ENCODE measurements at places on chromosomes 13 and 19.

GRCh38 chr13:42116225-42116624 lies 67.8 kb downstream of the DGKH start:
- DNase-seq = no peak

GRCh38 chr13:26460648-26461047 lies 96.8 kb upstream of the WASF3 start:
- DNase-seq = no peak

DNA sequence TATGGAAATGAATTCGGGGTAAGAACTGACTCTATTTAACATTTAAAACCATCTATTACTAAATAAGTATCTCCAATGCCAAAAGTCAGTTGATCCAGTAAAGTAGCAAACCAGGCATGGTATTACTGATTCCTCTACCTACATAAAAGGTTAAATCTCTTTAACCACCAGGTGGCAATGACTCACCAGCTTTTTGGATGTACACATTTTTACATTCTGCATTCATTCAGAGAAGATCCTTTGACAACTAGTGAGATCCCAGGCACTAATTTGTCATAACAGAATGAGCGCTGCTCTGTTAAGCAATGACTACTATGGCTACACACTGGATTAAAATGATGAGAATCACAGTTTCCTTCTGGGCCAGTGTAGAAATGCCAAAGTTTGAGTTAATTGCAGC lies 329.8 kb upstream of the GPC6 start:
- no peak for DNase-seq

- no peak for DNase-seq
Measured at GRCh38 chr19:33960566-33960965, 163.9 kb downstream of the KCTD15 start.

DNA sequence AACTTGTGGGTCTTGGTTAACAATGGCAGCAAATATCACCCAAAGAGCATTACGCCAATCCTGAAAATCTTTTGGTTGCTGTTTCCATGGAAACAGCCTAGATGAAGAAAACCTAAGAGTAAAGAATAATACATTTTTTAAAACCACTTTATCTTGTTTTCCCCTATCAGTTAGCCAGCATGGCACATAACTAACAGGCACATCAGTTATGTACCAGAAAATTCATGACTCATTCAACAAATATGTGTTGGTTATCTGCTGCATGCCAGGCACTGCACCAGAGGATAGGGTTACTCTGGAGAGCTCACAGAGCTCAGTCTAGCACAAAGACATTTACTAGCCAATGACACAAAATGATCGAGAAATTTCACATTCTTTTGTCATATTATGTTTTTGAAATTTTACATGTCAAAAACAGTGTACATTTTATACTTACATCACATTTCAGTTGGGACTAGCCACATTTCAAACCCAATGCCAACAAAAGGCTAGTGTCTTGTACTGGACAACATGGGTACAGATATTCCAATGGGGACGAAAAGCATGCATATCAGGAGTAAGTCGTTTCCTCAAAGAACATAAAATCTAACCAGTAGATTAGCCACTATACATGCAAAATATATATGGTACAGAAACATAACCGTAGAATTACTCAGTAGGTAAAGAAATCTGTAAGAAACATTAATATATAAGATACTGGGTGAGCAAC lies 20.3 kb downstream of the LNX2 start:
- DNase-seq = no peak

- no peak for DNase-seq
Measured at GRCh38 chr19:38744874-38745273, 600 bp upstream of the CAPN12 start.

DNA sequence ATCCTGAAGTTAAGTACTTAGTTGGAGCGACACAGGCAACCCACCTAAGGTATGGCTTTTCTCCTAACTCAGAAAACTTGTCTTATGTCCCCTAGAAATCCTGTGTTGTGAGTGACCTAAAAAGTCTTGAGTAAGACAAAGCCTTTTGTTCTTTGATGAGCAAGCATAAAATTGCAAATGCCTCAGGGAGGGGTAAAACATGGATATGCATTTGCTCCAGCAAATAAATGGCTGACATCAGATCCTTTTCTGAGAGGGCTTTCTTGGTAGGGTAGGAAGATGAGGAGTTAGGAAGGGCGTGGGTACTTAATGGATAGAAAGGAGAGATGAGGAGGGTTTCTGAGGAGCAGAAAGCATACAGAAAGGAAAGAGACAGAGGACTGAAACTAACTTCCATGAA lies 163.7 kb downstream of the IER2 start:
- DNase-seq = no peak

- no peak for DNase-seq
Measured at GRCh38 chr13:51041710-51042109, 69.4 kb downstream of the C13orf42 start.

- DNase-seq = no peak
Measured at GRCh38 chr19:45560686-45561085, 23.9 kb downstream of the OPA3 start.

DNA sequence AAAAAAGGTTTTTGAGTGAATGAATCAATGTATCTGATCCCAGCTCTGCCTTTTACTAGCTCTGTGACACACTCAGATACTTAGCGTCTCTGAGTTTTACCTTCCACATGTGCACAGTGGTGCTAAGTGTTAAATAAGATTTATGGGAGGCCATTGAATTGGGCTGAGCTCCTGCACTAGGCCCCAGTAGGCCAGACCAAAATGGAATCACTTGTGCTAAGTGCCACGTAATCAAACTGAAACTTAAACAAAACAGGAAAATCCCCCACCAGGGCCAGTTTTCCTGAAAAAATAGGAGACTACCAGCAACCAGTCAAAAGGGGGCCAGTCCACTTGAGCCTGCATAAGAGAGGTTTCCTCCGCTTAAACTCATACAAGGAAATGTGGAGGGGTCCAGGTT lies 40.9 kb downstream of the GJA3 start:
- no peak for DNase-seq

DNA sequence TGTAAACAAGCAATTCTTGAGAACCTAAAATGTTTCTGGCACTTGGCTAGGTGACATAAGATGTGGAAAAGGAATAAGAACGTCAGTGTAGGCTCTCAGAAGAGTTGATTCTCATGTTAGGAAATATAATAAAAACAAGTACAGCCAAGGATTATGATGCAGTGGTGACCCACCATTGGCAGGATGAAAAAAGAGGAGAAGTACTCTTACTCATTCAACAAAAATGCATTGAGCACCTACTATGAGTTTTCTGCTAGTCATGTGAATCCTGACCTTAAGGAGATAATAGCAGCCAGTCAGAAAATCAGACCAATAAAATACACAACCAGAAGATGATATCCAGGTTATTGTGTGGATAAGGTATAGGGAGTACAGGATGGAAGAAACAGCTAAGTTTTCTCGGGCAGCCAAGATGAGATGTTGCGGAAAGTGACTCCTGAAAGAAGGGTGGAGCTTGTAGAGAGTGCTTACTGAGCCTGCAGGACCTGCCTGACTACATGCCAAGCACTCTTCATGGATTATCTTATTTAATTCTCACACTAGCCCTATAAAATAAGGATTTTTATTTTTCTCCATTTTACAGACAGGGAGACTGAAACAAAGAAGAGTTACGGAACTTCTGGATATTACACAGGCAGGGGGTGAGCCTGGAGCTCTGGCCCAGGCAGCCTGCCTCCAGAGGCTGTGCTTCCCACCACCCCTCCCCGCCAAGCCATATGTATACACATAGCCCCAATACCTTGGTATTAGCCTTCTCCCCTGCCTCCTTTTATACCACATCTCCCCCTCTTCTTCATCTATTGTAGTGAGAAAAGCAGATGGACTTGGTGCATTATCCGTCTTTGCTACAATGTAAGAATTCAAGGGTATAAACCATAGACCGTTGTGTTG lies 58.0 kb downstream of the TGDS start:
- no peak for DNase-seq

GRCh38 chr19:2375353-2376121 lies 15.5 kb downstream of the TMPRSS9 start:
- no peak for DNase-seq

- no peak for DNase-seq
Measured at GRCh38 chr19:30518965-30519606, 146.9 kb downstream of the ZNF536 start.

DNA sequence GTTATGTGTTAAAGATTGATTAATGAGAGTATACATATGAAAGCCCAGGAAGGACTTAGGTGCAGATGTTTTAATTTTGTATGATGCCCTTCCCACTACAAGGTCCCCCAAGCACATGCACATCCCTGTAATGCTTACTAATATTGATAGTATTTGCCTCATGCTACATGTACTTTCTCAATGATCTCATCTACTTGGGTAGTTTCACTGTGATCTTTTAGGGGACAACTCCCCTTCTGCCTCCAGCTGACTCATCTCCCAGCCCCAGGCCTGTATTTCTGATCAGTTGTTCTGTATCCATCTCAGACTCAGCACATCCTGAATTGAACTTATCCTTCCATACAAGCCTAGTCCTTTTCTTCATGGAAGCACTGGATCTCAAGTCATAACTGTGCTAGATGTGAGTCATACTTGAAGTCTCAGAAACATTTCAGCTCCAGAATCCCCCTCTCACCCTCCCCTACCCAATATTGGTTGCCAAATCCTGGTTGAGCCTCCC lies 49.4 kb upstream of the INTS6 start:
- peak; percentile 2 for DNase-seq
